ENCODE measurements at places on chromosomes 1 and 21. TPM values are rescaled to one million over a fixed set of nuclear protein-coding genes. Genes with fewer than 3 reads are reported as not detected.

DNA sequence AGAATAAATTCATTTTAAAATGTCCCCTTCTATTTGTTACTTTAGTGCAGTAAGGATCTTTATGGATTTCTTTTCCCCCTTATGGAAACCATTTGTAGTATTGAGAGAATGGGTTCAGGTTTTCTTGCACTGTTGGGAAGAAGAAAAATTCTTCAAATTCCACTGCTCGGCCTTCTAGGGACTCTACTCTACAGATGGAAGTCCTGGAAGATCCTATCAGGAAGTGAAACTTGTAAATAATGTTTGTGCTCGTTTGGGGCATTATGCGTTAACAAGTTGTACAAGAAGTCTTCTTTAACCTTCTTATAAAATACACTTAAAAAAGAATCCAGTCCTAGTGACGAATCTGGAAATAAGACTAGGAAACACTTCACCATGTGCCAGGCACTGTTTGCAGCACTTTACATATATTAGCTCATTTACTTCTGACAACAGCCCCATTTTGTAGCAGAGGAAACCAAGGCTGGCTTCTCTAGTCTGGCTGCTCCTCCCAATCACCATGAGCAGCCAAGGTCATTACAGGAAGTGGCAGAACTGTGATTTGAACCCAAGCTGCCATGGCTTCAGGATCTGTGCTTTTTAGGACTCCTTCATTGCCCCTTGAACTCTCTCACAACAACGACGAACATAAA, 11.8 kb downstream of the LRRC8D start:
- H3K36me3 ChIP-seq: no peaks in the 10 kb centered on the region
- DNase-seq: no peak
- no peak overlapping the region for H3K27ac ChIP-seq
- no peak overlapping the region for H3K4me3 ChIP-seq

GRCh38 chr1:34918977-34919561, 10.4 kb downstream of the DLGAP3 start:
- H3K4me3 ChIP-seq: no peak overlapping the region
- H3K36me3 ChIP-seq: no peaks in the 10 kb centered on the region
- H3K27ac ChIP-seq: no peak overlapping the region
- H3K27me3 ChIP-seq: no peaks in the 10 kb centered on the region

DNA sequence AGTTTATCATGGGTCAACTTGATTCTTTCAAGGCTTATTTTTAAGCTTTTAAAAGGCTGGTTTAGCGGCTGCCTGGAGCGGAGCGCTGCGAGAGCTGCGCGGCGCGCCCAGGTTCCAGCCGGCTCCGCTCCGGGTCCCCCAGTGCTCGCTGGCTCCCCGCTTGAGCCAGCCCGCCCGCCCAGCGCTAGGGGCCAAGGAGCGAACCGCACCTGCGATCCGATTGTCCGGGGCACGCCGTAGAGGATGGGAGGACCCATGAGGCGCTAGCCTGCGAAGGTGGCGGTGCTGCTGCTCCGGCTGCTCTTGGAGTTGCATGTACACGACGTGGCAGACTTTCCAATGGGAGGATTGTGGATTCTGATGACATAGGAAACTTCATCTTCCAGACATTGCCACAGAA, 9.9 kb upstream of the CFHR4 start:
- no peak overlapping the region for H3K4me3 ChIP-seq
- DNase-seq: no peak
- no peaks in the 10 kb centered on the region for H3K36me3 ChIP-seq
- H3K27ac ChIP-seq: no peak overlapping the region
- H3K4me1 ChIP-seq: no peaks in the 10 kb centered on the region

GRCh38 chr1:239125027-239125426, 261.3 kb upstream of the CHRM3 start:
- no peaks in the 10 kb centered on the region for H3K27me3 ChIP-seq

DNA sequence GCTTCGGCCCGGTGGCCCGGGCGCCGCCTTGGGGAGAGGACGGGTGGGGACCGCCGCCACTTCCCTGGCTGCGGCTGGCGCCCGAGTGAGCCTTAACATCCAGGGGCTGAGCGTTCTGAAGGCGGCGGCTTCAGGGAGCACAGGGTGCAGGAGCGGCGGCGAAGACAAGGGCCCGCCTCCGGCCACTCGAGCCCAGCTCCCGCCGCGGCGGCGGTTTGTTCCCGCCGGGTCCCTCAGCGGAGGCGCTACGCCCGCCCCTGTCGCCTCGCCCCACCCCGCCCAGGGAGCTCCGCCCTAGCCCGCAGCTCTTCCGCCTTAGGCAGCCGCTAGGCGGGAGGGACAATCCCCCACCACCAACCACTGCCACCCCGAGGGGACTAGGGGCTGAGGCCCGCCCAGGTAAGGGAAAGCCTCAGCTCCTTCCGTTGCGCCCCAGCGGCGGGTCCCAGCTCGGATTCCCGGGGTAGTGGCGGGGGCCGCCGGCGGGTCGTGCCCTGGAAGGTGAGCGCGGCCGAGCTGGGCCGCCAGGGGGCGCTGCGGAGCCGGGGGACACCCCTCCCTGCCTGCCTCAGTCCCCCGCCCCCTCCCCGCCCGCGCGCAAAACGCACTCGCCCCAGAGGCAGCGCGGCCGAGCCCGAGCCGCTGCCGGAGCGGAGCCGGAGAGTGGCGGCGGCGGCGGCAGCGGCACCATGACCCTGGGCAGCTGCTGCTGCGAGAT, at the start of gene FOXD2:
Gene FOXD2, plus strand, starts transcription at position 598 of the 718 bp plus-strand sequence. Its CDS starts 92 bp downstream, at position 690.
- H3K4me1 ChIP-seq: peaks cover 8% of the 10 kb centered on the region
- peak within 1 kb of the TSS; percentile 88 for H3K4me3 ChIP-seq
- peak; percentile 59 for DNase-seq
- H3K27me3 ChIP-seq: peaks cover 14% of the 10 kb centered on the region
- peak within 1 kb of the TSS; percentile 64 for H3K27ac ChIP-seq

- no peaks in the 10 kb centered on the region for H3K27me3 ChIP-seq
- H3K4me3 ChIP-seq: no peak overlapping the region
- no peak overlapping the region for H3K27ac ChIP-seq
- DNase-seq: no peak
Measured at GRCh38 chr1:227445092-227445674, 118.2 kb upstream of the ZNF678 start.

GRCh38 chr1:246162560-246162959, 344.5 kb downstream of the SMYD3 start:
- H3K4me3 ChIP-seq: no peak overlapping the region
- H3K27ac ChIP-seq: no peak overlapping the region
- H3K27me3 ChIP-seq: no peaks in the 10 kb centered on the region
- no peaks in the 10 kb centered on the region for H3K4me1 ChIP-seq
- H3K36me3 ChIP-seq: no peaks in the 10 kb centered on the region
- DNase-seq: no peak

- no peak overlapping the region for H3K27ac ChIP-seq
- no peaks in the 10 kb centered on the region for H3K36me3 ChIP-seq
- no peaks in the 10 kb centered on the region for H3K4me1 ChIP-seq
- DNase-seq: no peak
- H3K4me3 ChIP-seq: no peak overlapping the region
- H3K27me3 ChIP-seq: no peaks in the 10 kb centered on the region
Measured at GRCh38 chr1:103197216-103197615, 88.9 kb upstream of the COL11A1 start.

DNA sequence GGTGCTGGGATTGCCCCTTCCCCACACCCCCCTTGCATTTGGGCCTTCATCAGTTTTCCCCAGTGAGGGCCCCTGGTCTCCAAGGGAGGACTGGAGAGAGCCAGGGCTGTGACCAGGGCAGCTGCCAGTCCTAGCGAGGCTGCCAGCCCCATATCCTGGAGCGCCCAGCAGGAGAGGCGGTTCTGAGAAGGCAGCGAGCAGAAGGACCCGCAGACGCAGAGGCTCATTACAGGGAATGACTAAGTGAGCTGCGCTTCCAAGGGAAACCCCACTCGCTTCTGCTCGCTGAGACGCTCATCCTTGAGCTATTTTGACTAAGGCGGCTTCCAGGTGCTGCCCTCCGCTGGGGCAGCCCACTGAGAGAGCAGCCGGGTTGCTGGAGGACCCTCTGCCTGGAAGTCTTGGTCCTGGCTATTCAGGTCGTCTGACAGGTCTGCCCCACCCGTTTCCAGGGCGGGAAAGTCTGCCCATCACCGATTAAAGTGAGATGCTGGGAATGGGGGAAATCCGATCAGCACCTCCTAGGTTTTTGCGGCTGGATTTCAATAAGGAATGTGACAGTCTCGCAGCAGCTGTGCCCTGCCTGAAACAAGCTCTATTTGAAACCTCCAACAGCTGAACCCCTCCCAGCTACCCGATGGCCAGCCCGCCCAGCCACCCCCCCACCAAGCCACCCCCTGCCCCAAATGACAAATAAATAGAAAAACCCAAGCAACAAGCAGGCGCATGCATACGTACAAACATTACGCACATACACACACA, 2.8 kb downstream of the KCNN3 start:
- no peaks in the 10 kb centered on the region for H3K36me3 ChIP-seq
- H3K4me1 ChIP-seq: peaks cover 78% of the 10 kb centered on the region
- peak overlapping the region; percentile 88 for H3K4me3 ChIP-seq

DNA sequence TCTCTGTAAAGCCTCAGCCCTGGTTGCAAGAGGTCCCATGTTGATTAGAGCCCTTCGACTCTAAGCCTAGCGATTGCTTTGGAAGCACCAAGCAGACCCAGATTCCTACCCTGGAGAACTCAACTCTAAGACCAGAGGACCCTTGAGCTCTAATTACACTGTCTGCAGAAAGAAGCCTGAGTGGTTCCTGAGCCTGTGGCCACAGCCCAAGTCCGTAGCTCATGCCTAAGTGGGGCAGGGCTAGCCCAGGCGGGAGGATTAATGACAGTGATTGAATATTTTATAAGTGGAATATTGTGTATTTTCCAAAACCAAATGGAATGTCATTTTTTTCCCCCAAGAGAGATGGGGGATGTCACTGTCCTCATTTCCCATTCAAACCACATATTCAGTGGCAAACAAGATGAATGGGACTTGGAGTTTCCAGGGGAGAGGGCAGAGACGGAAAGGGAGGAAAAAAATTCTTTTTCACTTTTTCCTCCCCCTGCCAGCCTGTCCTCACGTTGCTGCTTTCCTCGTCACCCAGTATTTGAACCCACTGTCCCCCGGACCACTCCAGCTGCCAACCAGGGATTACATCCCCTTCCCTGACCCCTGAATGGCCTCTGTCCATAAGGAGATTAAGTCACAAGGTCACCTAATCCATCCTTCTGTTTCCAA, 79.6 kb upstream of the CTTNBP2NL start:
- H3K4me3 ChIP-seq: no peak overlapping the region
- no peak for DNase-seq
- H3K4me1 ChIP-seq: no peaks in the 10 kb centered on the region

GRCh38 chr1:229370601-229371021, 27.8 kb upstream of the CCSAP start:
- H3K4me1 ChIP-seq: peaks cover 14% of the 10 kb centered on the region
- H3K27me3 ChIP-seq: peaks cover 1% of the 10 kb centered on the region
- H3K36me3 ChIP-seq: no peaks in the 10 kb centered on the region
- H3K27ac ChIP-seq: no peak overlapping the region
- peak; percentile 27 for DNase-seq

GRCh38 chr1:1614954-1615255, 395 bp upstream of the MIB2 start:
- no peak for DNase-seq
- no peaks in the 10 kb centered on the region for H3K27me3 ChIP-seq
- peaks cover 15% of the 10 kb centered on the region for H3K4me1 ChIP-seq

Gene CLIC4
- 107 TPM for total RNA-seq

Gene PARP1
- 270 TPM for total RNA-seq

Gene PLEKHG5
- 0.69 TPM for total RNA-seq

Gene STX12
- 24.5 TPM for total RNA-seq

Gene ANGPTL3
- not detected for total RNA-seq

Gene ELAPOR1
- not detected for total RNA-seq

Gene TMEM200B
- not detected for total RNA-seq

All from GM12878 (cell line).